ENCODE measurements at places on chromosomes 4 and X.

DNA sequence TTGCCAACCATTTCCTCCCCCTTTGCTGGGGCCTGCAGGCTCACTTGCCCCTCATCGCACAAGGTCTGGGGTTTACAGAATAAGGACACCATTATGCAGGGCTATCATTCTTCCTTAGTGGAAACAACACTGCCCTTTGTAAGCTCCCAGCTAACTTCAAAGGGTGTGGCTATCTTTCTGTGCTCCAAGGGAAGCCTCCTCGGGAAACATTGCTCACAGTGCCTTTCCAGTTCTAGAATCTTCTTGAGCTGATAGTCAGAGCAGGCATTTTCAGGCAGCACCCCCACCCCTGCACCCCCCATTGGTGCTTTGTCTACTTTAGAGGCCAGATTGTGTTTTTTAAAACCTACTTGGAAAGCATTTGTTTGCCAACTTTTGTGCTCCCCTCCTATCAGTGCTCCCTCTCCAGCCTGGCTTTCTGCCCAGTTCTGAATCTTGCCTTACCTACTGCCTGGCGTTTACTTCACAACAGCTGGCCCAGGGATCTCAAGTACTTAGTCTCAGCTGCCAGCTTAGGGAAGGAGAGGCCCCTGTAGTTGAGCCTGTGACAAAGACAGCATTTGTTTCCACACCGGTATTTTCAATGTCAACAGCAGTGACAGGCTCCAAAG lies 53.5 kb downstream of the PLAC1 start:
- H3K36me3 ChIP-seq, result no peaks in the 10 kb centered on the region
- no peak overlapping the region for H3K27ac ChIP-seq
- no peaks in the 10 kb centered on the region for H3K4me1 ChIP-seq
- H3K27me3 ChIP-seq, result no peaks in the 10 kb centered on the region

GRCh38 chrX:153491918-153492317 lies 2.9 kb upstream of the BGN start:
- DNase-seq, result no peak
- H3K27me3 ChIP-seq, result no peaks in the 10 kb centered on the region
- H3K4me3 ChIP-seq, result no peak overlapping the region
- no peaks in the 10 kb centered on the region for H3K4me1 ChIP-seq
- no peaks in the 10 kb centered on the region for H3K36me3 ChIP-seq

- H3K4me3 ChIP-seq, result no peak overlapping the region
- H3K36me3 ChIP-seq, result no peaks in the 10 kb centered on the region
- no peaks in the 10 kb centered on the region for H3K27me3 ChIP-seq
- no peaks in the 10 kb centered on the region for H3K4me1 ChIP-seq
Measured at GRCh38 chr4:26020083-26020668, 106.2 kb downstream of the SMIM20 start.

GRCh38 chrX:39755143-39756032 lies 342.4 kb downstream of the BCOR start:
- peaks cover 10% of the 10 kb centered on the region for H3K4me1 ChIP-seq
- no peak overlapping the region for H3K27ac ChIP-seq
- H3K4me3 ChIP-seq, result no peak overlapping the region
- no peaks in the 10 kb centered on the region for H3K27me3 ChIP-seq

GRCh38 chr4:153931804-153932203 lies 142.9 kb upstream of the SFRP2 start:
- H3K27me3 ChIP-seq, result no peaks in the 10 kb centered on the region
- no peak for DNase-seq
- H3K36me3 ChIP-seq, result no peaks in the 10 kb centered on the region
- no peak overlapping the region for H3K27ac ChIP-seq
- peaks cover 2% of the 10 kb centered on the region for H3K4me1 ChIP-seq

DNA sequence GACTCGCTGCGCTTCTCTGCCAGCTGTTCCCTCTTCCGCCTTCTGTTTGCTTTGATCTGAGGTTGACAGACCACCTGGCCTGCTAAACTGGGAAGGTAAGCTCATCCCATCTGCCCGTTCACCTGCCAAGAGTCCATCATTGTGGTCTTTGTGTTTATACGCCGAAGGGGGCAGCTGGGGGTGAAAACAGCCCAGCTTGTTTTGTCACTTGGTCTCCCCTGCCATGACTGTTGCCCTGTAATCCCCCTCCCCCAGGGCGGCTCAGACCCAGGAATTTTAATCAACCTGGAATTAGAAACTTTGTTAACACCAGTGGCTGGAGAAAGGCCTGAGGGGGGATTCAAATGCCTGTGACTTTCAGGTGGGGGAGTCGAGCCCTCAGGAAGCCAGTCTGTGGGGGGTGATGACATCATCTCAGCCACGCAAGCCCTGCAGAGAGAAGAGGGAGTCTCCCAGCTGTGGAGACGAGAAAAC lies 333.3 kb downstream of the BCOR start:
- no peaks in the 10 kb centered on the region for H3K36me3 ChIP-seq
- H3K27me3 ChIP-seq, result no peaks in the 10 kb centered on the region
- H3K4me1 ChIP-seq, result no peaks in the 10 kb centered on the region
- H3K27ac ChIP-seq, result no peak overlapping the region
- no peak overlapping the region for H3K4me3 ChIP-seq
- no peak for DNase-seq

GRCh38 chrX:11257290-11257689 lies 35.9 kb upstream of the AMELX start:
- H3K27ac ChIP-seq, result no peak overlapping the region
- H3K27me3 ChIP-seq, result no peaks in the 10 kb centered on the region
- H3K36me3 ChIP-seq, result no peaks in the 10 kb centered on the region
- DNase-seq, result no peak
- H3K4me3 ChIP-seq, result no peak overlapping the region
- H3K4me1 ChIP-seq, result no peaks in the 10 kb centered on the region

DNA sequence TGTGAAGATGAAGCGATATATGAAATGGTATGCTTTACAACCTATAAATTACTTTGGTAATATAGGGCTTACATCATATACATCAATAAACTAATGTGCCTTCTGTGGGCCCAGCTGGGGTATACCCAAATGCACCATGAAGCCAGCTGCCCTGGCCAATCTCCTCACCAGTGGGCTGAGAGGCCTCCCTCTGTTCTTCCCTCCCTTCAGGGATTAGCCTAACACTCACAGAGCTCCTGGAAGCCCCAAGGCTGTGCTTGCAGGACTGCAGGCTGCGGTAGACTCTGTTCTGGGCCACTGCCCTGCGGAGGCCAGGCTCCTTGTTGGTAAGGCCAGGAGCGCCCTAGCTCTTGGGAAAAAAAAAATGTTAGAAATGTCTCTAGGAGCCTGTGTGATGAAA lies 33.9 kb downstream of the PAGE1 start:
- no peak overlapping the region for H3K4me3 ChIP-seq
- DNase-seq, result no peak
- no peaks in the 10 kb centered on the region for H3K36me3 ChIP-seq
- no peaks in the 10 kb centered on the region for H3K27me3 ChIP-seq
- no peak overlapping the region for H3K27ac ChIP-seq
- H3K4me1 ChIP-seq, result no peaks in the 10 kb centered on the region

DNA sequence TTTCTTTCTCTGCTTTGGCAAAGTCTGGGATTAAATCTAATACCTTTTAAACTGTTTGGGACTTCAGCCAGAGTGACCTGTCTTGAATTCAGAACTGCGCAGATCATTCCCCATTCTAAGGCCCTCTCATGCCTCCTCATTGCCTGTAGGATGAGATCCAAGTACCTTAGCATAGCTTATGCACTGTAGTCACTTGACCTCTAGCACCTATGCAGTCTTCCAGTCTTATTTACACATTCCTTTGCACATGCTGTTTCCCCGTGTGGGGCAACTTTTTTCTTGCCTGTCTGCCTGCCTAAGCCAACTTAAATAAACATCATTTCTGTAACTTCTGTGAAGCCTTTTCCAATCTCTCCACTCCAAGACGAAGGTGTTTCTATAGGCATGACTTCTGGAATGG lies 68.4 kb downstream of the AR start:
- no peaks in the 10 kb centered on the region for H3K27me3 ChIP-seq
- DNase-seq, result no peak

GRCh38 chrX:106952988-106953387 lies 32.8 kb downstream of the CLDN2 start:
- H3K4me3 ChIP-seq, result no peak overlapping the region
- H3K36me3 ChIP-seq, result no peaks in the 10 kb centered on the region
- H3K27me3 ChIP-seq, result no peaks in the 10 kb centered on the region
- DNase-seq, result no peak
- no peak overlapping the region for H3K27ac ChIP-seq

GRCh38 chr4:130025701-130026100 lies 929.7 kb downstream of the C4orf33 start:
- no peak overlapping the region for H3K4me3 ChIP-seq
- H3K27me3 ChIP-seq, result no peaks in the 10 kb centered on the region
- H3K36me3 ChIP-seq, result no peaks in the 10 kb centered on the region
- peaks cover 2% of the 10 kb centered on the region for H3K4me1 ChIP-seq
- H3K27ac ChIP-seq, result peak overlapping the region; percentile 73
- DNase-seq, result no peak

Measured in H1 (cell line).